ENCODE measurements at places on chromosomes 2 and 18. TPM values are rescaled to one million over a fixed set of nuclear protein-coding genes. Genes with fewer than 3 reads are reported as not detected.

ADGRF3 gene
- total RNA-seq = 0.18 TPM

SERPINE2 gene
- 66.7 TPM for total RNA-seq

DNAJC5G gene
- total RNA-seq = not detected

NYAP2 gene
- not detected for total RNA-seq

CCDC148 gene
- 3.5 TPM for total RNA-seq

RGPD8 gene
- total RNA-seq = 5.5 TPM

TCF23 gene
- total RNA-seq = not detected

TMEM163 gene
- total RNA-seq = not detected

PCARE gene
- total RNA-seq = not detected

TCF7L1 gene
- total RNA-seq = 0.68 TPM

EMX1 gene
- not detected for total RNA-seq

C1QL2 gene
- total RNA-seq = not detected

BOLL gene
- not detected for total RNA-seq

POLR1B gene
- 15.1 TPM for total RNA-seq

SRD5A2 gene
- not detected for total RNA-seq

KYNU gene
- total RNA-seq = not detected

CFAP65 gene
- total RNA-seq = not detected

COL3A1 gene
- 1,297 TPM for total RNA-seq

LONRF2 gene
- total RNA-seq = 0.81 TPM

ABCB6 gene
- 19.1 TPM for total RNA-seq

PLEKHB2 gene
- 119 TPM for total RNA-seq

LRRTM4 gene
- not detected for total RNA-seq

DSG1 gene
- total RNA-seq = not detected

LOXL3 gene
- 14.8 TPM for total RNA-seq

LIPG gene
- 2.2 TPM for total RNA-seq

IRS1 gene
- 11.3 TPM for total RNA-seq

REEP1 gene
- 0.78 TPM for total RNA-seq

MC5R gene
- total RNA-seq = not detected

ADRA2B gene
- not detected for total RNA-seq

DOK1 gene
- 13.6 TPM for total RNA-seq

CXCR1 gene
- not detected for total RNA-seq

FOXD4L1 gene
- not detected for total RNA-seq

TUBA3E gene
- total RNA-seq = not detected

AQP12B gene
- total RNA-seq = not detected

CD8A gene
- not detected for total RNA-seq

ESCO1 gene
- 15.3 TPM for total RNA-seq

ASIC4 gene
- not detected for total RNA-seq

TXNDC2 gene
- not detected for total RNA-seq

RELCH gene
- 19.4 TPM for total RNA-seq

SLC30A3 gene
- not detected for total RNA-seq

PXDN gene
- total RNA-seq = 310 TPM

KIF5C gene
- total RNA-seq = not detected

TGFA gene
- 0.42 TPM for total RNA-seq

UGT1A5 gene
- not detected for total RNA-seq

TEX44 gene
- total RNA-seq = not detected

LRRC30 gene
- total RNA-seq = not detected

RTKN gene
- total RNA-seq = 5.6 TPM

HOXD10 gene
- total RNA-seq = not detected

ADD2 gene
- not detected for total RNA-seq

NRBP1 gene
- 132 TPM for total RNA-seq

CD207 gene
- not detected for total RNA-seq

Measured in SJSA1 (cell line).